ENCODE measurements at places on chromosomes 1 and 21.

- DNase-seq, result no peak
These were observed 12.5 kb downstream of the TRAF3IP3 start for GRCh38 chr1:209768354-209768774.

- no peak for DNase-seq
These were observed 386.6 kb downstream of the PTBP2 start for GRCh38 chr1:97108179-97108578.

DNA sequence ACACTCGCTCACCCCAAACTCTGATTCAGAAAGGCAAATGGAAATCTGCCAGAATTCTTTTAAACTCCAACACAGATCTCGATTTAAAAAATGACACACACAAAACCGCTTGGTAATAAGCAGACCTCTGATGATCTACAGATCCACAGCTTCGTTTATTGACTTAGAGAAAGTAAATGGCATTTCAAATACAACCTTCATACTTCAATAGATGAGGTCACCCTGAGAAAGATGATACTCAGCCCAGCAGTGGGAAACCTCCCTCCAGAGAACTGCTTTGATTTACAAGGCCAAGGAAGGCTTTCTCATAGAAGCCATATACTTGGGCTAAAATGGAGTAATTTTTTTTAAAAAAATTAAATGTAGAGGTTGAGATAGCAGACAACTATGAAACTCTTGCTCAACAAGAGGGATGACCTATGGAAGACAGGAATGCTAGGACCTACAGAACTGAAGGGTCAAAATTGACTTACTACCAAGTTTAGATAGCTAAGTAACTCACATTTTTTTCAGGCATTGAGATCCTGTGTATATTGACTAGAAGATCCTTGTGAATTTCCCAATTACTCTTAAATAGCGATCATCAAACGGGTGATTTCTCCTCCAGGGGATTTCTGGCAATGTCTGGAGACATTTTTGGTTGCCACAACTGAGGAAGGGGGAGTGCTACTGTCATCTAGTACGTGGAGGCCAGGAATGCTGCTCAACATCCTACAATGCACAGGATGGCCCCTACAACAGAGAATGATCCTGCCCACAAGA is 143.9 kb downstream of the CLIC6 start:
- no peak for DNase-seq

- DNase-seq, result no peak
These were observed 2.5 kb upstream of the ERO1B start for GRCh38 chr1:236284291-236284721.

GRCh38 chr1:219302697-219303096 is 129.0 kb downstream of the LYPLAL1 start:
- DNase-seq, result no peak

DNA sequence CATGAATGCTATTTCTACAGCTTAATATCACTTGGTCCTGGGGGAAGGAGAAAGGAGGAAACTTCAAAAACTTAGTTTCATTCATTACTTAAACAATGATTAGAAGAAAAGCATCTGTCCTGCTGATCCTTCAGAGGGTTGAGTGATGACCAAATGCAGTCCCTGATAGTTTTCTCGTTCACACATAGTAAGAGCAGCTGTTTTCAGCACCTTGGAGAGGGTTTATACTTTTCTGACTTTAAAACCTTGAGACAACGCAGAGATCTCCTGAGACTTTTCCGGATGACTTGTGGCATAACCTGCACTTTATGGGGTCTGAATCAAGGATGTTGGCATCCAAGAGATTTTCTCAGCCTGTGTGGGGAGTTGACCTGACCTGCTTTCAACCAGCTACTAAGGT is 94.0 kb upstream of the KCND3 start:
- DNase-seq, result no peak

DNA sequence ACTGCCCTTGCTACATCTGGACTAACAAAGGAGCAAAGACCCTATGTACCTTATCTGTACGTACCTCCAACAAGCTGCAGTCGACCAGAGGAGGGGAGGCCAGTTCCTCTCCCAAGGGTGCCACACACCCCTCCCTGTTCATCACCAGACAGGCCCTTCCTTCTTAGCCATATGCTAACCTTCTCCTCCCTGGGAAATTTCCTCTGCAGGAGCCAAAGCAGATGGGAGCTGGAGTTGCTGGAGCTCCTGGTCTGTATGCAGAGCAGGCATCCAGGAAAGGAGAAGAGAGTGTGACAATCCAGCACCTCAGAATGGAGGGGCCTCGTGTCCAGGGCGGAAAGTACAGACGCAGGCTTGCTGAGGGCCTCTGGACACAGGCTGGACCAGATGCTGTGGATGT is 48.5 kb downstream of the C8B start:
- no peak for DNase-seq

DNA sequence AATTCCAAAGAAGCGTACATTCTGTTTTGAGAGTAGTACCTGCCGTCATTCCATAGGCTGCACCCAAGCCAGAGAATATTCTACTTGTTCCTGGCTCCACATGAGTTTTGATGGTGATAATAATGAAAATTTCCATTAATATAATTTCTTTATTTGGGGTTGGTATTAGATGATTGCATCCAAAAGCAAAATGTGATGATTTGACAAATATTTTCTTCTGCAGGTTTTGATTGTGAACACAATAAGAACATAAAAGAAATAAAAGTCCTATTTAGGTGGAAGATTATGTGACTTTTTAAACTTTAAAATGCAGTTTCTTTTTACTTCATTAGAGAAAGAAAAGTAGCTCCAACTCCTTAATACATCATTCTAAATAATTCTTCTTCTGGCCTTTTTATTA is 284.8 kb upstream of the FMN2 start:
- no peak for DNase-seq

GRCh38 chr1:242201090-242201489 is 202.2 kb upstream of the MAP1LC3C start:
- DNase-seq, result no peak

- no peak for DNase-seq
These were observed 90.0 kb downstream of the PAPPA2 start for GRCh38 chr1:176552999-176553398.

DNA sequence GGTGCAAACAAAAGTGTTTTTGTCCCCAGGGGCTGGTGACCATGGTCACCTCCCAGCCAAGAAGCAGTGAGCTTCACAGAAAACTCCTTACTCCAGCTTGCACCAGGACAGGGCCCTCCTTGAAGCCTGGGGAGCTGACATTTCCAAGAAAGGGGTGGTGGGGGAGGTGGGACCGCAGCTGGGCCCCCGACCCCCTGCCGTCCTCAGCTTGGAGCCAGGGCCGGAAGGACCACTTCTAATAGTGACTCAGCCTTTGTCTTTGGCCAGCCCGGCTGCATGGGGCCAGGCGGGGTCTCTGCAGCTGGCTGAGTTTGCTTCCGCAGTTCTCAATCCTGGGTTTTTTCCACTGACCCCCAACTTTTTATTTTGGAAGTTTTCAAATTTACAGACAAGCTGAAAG is 136.5 kb upstream of the POU3F1 start:
- DNase-seq, result no peak

- DNase-seq, result no peak
These were observed 604 bp upstream of the NBPF3 start for GRCh38 chr1:21439345-21439720.

DNA sequence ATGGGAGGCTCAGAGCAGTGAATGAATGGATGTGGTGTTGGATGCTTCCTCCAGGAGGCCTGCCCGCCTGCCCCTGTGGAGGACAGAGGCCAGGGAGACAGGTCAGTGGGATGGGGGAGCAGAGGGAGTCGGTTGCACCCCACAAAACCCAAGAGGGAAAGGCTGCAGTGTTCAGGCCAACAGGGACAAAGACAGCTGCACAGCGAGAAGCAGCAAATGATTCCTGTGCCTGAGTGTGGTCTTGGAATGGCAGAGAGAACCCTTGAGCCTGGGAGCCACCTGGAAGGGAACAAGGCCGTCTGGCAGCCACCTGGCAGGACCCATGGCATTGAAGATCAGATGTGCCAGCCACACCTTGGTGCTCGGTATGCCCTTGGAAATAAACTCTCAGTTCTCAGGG is 8.1 kb downstream of the TFF3 start:
- peak; percentile 56 for DNase-seq

DNA sequence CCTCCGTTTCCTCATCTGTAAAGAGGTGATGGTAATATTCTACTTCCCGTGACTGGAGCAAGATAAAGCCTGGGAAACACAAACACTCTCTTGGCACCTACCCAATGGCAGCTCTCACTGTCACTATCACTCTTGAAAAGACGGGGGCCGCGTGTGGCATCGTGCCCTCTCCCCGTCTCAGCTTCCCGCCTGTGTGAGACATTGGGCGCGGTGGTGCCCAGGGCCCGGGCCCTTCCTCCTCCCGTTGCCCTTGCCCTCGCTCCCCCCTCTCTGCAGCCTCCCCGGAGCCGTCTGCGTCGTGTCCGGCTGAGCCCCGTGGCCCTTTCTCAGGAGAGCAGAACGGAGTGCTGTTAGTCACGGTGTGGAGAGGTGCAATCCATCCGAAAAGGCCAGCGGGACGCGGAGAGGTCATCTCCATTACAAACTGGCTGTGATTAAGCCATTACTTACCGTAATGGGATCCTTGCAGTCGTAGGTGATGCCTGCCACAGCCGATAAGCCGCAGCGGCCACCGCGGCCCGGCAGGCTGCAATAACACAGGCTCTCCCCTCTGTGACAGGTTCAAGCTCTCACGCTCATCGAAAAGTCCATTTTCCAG is 156.4 kb upstream of the ZC3H12A start:
- DNase-seq, result no peak

DNA sequence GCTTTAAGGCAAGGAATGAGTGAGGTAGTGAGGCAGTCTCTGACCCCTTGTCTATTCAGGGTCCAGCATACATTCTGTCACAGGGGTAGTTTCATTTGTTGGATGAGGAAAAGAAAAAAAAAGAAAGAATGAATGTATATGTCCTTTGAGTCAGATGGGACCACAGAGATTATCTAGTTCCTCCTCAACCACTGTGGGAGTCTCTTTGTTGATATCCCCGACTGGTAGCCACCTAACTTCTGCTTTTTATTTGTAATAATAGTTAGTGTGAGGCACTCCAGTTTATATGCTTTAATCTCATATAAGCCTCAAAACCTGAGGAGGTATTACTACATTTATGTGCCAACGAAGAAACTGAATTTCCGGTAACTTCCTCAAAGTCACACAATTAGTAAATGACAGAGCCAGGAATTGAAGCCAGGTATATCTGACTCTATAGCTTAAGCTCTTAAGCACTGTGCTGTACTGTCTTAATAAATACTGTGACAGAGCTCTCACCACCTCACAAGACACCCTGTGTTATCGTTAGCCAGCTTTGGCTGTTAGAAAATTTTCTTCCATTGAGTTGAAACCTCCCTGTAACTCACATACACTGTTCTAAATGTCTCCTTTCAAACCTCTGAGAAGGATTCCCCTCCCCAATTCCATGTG is 82.2 kb downstream of the MDM4 start:
- DNase-seq, result no peak

DNA sequence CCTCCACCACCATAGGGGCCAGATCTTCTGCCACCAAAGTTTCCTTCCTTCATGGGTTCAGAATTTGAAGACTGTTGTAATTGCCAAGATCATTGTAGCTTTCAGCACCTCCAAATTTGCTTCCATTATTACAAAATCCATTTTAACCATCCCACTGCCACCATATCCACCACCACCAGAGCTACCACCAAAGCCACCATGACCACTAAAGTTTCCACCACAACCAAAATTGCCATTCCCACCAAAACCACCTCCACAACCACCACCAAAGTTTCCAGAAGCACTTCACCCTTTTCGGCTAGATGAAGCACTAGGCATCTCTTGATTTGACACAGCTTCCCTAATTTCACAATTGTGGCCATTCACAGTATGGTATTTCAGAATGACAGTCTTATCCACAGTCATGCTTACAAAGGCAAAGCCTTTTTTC is 45.2 kb downstream of the SLC30A7 start:
- no peak for DNase-seq

- DNase-seq, result no peak
These were observed 74.8 kb upstream of the ECE1 start for GRCh38 chr1:21365036-21365435.

GRCh38 chr1:198563583-198563982 is 23.1 kb upstream of the ATP6V1G3 start:
- no peak for DNase-seq

DNA sequence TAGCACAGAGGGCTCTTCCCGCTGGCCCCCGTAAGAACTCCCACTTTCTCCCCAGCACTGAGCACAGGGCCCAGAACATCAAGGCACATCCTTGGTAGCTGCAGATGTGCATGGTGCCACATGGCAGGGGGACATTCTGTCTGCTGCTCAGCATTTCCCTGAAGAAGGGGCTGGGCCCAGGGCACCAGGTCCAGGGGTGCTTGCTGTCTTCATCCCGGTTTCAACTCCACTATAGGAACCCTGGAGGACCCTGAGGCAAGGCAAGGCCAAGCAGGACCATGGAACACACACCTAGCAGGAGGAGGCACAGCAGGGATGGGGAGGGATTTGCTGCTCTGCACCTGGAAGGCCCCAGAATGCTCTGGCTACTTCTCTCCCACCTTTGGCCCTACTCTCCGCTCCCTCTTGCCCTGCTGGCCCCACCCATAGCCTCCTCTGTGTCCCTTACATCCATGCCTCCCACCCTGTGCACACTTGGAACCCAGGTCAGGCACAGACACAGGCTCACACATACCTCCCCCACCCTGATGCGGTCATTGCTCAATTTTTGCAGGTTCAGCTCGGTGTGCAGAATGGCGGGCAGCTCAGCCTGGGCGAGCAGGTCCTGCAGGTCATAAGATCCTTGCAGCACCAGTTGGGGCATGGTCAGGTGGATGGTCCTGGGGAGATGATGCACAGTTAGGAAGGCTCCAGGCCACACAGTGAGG is 10.1 kb downstream of the AGT start:
- no peak for DNase-seq

- DNase-seq, result no peak
These were observed 66.5 kb downstream of the PLXNA2 start for GRCh38 chr1:208177656-208178055.

DNA sequence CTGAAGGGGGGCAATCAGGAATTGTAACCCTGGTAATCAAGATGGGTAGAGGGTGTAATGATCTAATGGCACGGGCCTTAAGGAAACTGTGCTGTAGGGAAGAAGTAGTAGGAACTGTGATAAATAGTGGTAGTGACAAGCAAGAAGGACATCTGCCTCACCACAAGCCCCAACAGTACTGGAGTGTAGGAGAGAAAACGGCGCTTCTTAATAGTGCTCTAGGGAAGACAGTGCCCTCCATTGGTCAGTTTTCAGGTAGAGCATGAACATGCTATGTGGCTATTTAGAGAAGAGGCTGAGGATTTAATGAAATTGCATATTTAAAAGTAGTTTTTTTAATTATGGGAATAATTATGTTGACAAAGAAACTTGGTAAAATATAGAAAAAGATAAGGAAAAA is 32.2 kb downstream of the SLC30A7 start:
- DNase-seq, result no peak

DNA sequence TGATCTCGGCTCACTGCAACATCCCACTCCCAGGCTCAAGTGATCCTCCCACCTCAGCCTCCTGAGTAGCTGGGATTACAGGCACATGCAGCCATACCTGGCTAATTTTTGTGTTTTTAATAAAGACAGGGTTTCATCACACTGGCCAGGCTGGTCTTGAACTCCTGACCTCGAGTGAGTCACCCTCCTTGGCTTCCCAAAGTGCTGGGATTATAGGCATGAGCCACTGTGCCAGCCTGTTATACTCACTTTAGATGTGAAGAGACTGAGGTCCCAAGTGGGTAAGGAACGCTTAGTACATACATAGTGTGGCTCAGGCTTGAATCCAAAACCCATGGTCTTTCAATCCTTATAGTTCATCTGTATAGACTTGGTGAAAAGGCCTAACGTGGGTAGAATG is 63.7 kb upstream of the EPS8L3 start:
- DNase-seq, result no peak

GRCh38 chr1:117447661-117448060 is 80.4 kb downstream of the MAN1A2 start:
- no peak for DNase-seq

- no peak for DNase-seq
These were observed 2.0 kb upstream of the PERM1 start for GRCh38 chr1:983798-984475.

Measured in cardiac septum (tissue), 1 donor.